ENCODE measurements at places on chromosomes 6 and 20.
A peak's percentile ranks its signal among the peaks of the same experiment; 100 is the strongest.

DNA sequence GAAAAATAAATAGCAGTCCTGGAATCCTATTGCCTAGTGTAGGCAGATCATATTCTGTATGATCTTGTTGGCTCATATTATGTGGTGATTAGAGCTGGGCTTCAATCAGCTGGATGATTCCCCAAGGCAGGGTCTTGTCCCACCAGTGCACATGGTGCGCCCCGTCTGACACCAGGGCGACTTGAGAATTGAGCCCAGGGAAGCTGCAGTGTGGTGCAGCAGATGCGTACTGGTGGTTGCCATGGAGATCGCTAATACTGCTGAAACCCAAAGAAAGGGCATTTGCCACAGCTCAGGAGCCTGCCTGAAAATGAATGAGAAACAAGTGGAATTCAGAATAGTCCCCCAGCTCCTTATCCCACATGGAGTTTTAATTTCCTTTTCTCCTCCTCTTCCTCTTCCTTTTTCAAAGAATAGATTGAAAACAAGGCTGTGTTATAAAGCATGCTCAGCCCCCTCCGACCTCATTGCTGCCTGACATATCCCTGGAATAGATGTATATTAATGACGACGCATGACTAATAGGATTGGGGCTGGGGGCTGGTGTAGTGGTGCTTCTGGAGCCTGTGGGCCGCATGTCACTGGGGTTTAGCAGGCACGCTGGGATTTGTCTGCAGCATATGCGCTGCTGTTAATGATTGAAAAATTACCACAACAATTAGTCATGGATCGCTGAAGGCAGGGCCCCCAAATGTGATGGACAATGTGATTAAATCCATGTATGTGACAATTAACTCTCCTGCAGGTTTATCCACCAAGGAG, 210.5 kb downstream of the FARS2 start:
- no peak for DNase-seq

- no peak for DNase-seq
Observed at GRCh38 chr20:41006936-41007474, 21.6 kb upstream of the TOP1 start.

DNA sequence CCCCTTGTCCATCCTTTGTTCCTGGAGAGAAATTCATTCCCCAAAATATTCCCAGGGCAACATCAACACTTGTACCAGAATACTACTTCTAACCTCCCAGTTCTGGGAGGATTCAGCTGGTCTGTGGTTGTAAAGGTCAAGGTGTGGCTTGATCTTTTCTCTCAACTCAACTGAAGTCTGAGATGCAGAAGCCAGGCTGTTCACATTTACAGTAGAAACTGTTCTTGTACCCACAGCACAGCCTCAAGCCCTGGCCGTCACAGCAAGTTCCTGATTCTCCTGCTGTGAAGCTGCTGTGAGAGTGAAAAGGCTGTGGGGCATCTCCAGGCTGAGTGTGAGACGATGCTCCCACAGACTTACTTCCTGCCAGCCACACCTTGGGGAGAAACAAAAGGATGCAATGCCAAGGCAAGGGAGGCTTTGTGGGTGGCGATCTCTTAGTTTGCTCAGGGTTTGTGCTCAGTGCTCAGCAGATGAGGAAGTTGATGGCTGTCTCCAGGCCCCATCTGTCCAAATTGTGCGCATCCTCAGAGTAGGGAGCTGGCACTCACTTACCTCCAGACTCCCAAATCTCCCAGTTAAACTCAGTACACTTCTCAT, 143.9 kb upstream of the FOXA2 start:
- peak; percentile 43 for DNase-seq

DNA sequence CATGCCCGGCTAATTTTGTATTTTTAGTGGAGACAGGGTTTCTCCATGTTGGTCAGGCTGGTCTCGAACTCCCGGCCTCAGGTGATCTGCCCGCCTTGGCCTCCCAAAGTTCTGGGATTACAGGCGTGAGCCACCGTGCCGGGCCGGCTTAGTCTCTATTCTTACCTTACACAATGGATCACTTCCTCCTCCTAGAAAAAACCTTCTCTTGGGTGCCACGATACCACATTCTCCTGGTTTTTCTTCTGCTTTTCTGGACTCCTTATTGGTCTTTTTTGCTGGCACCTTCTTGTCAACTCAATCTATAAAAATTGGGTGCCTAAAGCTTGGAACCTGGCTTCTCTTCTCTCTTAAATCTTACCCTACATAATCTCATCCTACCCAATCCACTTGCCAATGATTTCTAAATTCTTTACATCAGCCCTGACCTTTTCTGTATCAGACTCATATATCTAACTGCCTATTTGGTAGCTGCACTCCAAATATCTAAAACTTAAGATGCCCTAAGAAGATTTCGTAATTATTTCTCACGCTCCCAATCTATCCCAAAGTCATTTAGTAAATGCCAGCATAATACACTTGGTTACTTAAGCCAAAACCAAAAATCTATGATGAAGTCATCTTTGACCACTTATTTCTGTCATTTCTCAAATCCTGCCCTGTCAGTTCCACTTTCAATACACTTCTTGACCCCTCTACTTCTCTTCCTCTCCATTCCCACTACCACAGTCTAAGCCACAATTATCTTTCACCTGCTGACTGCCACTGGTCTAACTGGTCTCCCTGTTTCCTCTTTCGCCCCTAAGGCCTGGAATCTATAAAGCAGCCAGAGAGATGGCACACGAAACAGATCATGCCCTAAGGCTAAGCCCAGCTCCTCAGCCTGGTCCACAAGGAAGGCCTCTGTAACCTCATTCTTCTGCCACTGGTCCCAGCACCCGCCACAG, 43.2 kb downstream of the ELMO2 start:
- DNase-seq, result no peak

Data from LHCN-M2 (cell line).